ENCODE measurements at places on chromosomes 12 and 14.

DNA sequence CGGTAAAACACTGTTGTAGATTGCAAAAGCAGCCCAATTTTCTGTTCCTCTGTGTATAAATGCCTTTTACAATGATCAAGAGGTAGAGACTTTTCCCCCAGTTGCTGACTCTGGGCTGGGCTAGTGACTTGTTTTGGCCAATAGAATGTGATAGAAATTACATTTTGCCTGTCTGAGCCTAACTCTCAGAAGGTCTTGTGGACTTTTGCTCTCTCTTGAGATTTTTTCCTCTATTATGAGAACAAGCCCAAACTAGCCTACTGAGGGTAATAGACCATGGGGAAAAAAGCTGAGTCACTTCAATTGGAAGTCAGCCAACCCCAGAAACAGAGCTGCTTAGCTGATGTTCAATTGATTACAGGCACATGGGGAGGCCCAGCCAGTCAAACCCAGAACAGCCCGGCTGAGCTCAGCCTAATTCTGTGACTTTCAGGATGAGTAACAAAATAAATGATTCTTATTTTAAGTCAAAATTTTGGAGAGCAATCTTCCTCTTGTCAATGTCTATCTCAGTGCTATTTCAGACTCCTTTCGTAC lies 61.4 kb downstream of the MYF5 start:
- DNase-seq: no peak

DNA sequence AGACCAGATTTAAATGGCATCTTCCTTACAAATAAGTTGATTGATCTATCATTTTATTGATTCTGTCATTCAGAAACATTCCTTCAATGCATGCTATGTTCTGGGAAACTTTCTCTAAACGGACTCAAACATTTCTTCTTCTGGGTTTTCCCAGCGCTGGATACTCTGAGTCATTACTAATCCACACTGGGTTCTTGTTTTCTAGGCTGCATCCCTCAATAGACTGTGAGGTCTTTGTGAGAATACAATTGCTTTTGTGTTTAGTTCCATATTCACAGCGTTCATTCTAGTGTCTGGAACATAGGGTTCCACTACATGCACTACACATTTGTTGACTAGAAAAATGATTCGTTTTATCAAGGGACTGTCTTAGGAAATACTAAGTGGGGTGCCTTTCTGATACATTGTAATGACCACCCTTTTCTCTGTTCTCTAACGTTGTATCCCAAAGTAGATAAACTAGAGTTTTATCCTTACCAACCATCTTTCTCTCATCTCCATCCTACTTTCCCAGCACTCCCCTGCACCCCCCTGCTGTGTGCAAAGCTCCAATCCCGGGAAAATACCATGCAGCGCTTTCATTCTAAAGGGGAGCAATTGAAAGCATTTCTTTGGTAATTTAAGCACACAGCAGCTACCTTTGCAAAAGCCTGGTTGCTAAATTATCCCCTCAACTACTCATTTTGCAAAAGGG lies 878.7 kb downstream of the DIO2 start:
- no peak for DNase-seq

GRCh38 chr14:94682061-94682516 lies 69.9 kb downstream of the SERPINA3 start:
- no peak for DNase-seq

DNA sequence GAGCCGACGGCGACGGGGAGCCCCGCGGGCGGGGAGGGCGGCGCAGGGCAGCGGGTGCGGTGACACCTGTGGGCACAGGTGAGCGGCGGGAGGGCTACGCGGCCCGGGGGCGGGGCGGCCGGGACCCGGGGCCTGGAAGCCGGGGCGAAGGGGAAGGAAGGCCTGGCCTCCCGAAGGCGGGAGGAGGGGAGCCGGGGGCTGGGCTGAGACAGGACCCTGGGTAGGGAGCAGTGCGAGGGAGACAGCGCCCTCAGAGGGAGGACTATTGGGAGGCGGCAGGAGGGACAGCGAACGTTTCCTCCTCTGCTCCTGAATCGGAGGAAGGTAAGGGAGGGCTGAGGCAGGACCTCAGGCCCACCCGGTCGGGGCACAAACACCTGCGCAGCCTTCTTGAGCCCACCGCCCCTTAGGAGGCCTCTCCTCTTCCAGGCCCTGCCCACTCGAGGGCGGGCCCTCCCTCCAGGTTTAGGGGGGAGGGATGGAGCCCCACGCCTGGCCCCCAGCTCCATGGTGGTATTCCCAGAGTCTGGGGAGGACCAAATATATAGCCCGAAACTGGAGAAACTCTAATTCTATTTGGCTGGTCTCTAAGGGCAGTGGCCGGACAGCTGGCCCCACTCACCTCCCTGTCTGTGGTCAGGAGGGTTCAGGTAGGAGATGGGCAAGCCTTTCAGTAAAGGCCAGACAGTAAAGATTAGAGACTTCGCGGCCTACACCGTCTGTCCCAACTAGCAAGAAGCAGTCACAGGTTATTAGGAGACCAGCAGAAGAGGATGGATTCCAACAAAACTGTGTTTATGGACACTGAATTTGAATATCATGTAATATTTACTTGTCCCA lies 509 bp downstream of the PLEKHG6 start:
- no peak for DNase-seq

- DNase-seq: no peak
Measured at GRCh38 chr12:49974231-49974675, 1.5 kb downstream of the AQP6 start.

All from T-helper 1 cell (primary cell).